ENCODE measurements at places on chromosomes 2 and 18.
A peak's percentile ranks its signal among the peaks of the same experiment; 100 is the strongest.

GRCh38 chr18:28903306-28903705 is 726.4 kb upstream of the CDH2 start:
- no peak for DNase-seq

- no peak for DNase-seq
These were observed 237.5 kb upstream of the TNP1 start for GRCh38 chr2:217097346-217097745.

DNA sequence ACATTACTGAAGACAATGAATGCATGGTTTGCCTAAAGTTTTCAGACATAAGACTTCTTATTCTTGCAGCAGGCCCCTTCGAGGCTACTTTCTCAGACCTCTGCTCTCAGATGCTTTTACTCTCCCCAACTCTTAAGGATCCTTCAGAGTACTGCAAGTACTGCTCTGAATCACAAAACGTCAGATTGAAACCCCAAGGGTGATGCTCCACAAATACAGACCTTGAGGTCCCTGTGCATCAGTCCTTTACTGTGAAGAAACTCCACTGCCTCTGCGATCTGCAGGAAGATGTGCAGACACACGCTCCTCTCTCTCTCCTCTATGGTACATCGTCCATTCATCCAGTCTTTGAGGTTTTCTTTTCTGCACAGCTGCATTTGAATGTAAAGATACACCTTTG is 52.8 kb downstream of the EIF2AK3 start:
- no peak for DNase-seq

GRCh38 chr2:152396051-152396511 is 61.1 kb downstream of the FMNL2 start:
- DNase-seq, result no peak

DNA sequence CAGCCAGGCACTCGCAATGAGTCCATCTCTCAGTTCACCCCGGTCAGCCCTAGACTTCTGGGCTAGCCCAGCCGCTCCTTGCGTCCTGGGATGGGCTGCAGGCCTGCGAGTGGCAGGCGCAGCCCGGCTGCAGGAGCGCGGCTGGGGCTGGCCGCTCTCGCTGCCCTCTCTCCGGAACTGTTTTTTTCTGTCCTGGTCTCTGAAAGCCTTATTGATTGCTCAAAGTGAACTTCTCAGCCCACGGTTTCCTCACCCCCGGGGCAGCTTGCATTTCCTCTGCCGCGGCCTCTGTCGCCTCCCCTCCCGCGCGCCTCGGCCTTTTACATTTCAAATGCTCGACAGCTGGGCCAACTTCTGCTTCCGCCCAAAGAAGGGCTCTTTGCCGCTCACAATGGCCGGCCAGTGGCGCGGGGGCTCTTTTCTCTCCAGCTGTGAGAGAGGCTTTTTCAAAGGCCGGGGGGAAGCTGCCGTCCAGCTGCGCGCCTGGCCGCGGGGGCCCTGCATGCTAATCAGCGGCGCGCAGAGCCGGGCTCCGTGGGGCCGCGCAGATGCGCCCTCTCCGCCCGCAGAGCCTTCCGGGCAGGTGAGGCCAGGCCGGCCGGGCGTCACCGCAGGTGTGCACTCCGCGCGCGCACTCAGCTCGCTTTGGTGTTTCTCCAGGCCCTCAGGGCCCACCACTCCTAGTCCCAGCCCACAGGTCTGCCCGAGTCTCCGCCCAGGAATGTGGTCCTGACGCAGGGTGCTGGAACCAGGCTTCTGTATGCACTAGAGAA is 513.8 kb downstream of the RNF144A start:
- no peak for DNase-seq

DNA sequence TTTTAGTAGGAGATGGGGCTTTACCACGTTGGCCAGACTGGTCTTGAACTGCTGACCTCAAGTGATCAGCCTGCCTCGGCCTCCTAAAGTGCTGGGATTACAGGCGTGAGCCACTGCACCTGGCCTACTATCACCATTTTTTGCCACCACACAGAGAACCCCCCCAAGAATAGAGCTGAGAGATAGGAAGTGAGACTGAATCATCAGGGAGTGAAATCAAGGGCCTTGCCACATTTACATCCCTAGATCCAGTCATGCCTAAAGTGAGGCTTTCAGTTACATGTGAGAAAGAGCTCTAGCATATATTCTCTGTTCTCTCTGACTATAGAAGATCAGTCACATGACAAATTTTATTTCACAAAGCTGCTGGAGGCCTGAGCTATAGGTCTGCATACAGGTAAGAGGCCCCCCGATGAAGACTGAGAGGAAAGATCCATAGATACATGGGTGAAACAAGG is 28.0 kb upstream of the KCMF1 start:
- DNase-seq, result no peak

DNA sequence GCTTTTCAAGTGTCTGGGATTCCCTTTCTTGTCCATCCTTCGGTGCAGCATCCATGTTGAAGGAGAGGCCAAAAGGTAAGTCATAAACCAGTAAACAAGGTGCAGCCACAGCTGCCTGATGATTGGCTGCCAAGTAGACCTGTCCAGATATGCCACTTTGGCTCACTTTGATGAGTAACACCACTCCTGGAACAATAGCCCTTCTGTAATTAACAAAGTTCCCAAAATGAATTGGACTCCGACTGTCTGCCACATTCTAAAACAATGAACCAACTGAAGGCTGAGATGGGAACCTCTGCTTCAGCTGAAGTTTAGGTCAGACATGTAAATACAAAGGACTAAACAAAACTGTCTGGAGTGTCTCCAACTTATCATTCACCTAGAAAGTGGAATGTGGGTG is 82.2 kb upstream of the LGALSL start:
- peak; percentile 90 for DNase-seq

DNA sequence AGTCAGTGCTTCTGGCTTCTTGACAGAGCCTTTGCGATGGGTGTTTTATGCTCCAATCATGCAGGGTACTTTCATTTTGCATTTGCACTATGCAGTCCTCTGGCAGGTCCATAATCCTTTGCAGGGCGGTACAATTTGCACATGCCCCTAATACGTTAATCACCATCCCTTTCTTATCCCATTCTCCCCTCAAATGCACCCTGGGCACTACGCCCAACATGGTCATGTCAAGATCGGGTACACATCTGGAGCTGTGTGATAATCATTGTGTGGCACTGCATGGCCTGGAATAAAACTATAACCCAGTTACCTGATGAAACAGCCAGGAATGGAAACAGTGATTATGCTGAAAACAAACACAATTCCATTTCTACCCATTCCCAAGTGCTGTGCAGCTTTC is 27.7 kb downstream of the LOXHD1 start:
- DNase-seq, result no peak

GRCh38 chr2:138724729-138725459 is 55.3 kb downstream of the NXPH2 start:
- no peak for DNase-seq

GRCh38 chr18:136433-136832 is 21.9 kb upstream of the USP14 start:
- DNase-seq, result no peak

- DNase-seq, result no peak
These were observed 12.1 kb downstream of the SPIRE1 start for GRCh38 chr18:12645751-12646203.

GRCh38 chr2:147589127-147589526 is 255.7 kb upstream of the ACVR2A start:
- DNase-seq, result no peak

DNA sequence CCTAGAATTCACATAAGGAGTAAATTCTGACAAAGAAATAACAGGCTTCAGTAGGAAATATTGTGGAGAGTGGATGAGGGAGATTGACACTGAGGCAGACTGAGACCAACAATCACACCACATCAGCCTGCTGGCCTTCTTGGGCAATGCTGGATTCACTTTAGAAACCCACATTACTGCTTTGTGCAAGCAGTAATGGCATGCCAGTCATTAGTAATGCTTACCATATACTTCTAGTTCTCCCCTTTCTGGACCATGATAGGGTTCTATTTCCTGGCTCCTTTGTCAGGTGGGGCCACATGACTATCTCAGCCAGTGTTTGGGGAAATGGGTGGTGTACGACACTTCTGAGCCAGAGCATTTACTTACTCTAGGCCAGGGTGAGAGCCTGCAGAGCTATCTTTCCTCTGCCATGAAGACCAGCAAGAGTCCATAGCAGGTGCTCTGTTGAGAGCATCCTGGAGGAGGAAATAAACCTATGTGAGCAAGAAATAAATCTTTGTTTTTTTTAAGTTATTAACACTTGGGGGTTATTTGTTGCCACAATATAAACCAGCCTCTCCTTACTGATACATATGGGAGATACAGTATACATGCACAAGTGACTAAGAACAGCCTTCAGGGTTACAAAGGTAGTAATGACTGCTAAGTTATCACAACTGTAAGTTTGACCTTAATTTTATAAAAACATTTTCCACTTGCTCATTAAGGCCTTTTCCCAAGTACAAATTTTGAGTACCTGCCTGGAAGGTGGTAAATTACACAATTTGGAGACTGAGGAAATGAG is 89.3 kb upstream of the TANK start:
- DNase-seq, result no peak

DNA sequence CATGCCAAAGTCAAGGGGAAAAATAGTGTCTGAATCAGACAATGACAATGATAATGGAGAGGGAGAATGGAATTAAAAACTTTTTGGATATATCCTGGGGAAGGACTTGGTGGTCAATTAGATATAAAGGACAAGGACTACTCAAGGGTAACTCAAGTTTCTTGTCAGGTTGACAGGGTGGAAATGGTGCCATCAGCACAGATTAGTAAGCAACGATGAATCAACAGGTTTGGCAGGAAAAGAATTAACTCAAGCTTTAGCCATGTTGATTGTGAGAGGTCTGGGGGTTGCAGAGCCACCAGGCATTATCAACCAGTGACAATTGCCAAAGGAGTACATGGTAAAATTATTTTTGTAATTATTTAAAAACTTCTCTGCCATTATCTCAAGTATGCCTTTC is 35.8 kb upstream of the SPATS2L start:
- DNase-seq, result no peak

- no peak for DNase-seq
These were observed 153.2 kb downstream of the WDPCP start for GRCh38 chr2:63435070-63435469.

DNA sequence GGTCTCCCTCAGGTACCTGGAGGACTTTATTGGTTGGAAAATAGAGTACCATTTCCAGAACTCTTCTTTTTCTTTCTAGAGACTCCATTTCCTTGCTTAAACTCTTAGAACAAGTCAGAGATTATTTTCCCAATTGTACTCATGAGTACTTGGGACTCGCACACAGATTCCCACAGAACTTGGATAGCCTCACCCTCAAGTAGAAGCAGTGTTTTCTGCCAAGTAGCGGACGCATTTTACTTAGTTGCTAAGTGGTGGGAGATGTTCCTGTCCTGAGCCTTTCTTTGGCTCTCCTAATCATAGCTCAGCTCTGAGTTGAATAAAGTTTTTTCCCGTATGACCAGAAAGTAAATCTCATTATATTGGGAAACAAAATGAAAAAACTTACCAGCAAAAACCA is 17.2 kb downstream of the SLC30A3 start:
- no peak for DNase-seq

DNA sequence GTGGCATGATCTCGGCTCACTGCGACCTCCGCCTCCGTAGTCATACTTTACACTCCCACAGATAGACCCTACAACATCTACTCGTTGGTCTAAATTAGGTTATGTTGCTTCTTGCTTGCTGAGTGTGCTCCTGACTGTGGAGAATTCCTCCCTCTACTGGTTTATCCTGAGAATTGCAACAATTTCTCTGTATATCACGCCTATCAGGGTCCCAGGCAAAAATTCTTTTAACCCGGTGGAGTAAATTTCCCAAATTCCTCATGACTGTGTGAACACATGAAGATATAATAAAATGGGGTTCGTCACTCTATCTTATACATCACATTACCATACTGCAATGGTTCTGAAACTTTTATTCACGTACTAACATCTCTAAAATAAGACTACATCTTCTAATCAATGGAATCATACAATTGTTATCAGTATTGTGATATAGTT is 156.7 kb downstream of the EVA1A start:
- no peak for DNase-seq

DNA sequence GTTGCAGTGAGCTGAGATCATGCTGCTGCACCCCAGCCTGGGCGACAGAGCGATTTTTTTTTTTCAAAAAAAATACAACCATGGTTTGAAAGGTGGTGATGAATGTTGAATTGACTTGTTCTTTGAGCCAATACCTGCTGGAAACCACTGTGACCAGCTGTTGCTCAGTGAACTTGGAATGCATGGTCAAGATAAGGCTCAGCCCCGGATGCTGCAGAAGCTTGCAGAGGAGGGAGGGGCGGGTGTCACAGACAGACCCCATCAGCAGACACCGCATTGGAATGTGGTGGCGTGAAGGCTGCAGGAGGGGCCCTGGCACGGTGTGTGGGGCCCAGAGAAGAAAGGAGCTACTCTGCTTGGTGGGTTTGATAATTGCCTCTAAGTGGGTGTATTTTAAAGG is 91.6 kb downstream of the ITGB1BP1 start:
- DNase-seq, result no peak

GRCh38 chr2:73075477-73076373 is 4.2 kb upstream of the SFXN5 start:
- no peak for DNase-seq

DNA sequence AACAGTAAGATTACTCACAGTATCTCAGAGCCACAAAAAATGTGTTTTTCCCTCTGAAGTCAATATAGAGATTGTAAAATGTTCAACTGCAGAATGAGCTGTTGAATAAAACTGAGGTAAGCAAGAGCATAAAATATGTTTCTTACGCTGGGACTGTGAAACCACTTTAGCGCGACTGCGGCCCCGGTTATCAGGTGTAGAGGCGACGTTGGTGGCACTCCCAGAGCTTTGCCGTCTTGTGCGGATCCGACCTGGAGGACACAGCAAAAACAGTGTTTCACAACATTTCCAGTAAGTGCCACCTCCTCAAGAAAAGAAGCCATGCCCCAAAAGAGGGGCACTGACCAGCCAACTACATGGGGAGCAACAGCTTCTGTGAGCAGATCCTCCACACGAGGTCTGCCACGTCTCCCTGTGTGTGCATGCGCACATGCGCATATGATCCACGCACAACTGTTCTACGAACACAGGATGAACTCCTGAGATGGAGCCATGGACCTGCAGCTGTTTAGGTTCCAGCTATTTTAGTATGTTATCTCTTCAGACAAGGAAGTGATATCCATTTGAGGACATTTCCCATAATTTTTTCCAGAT is 100.7 kb upstream of the RNU4ATAC start:
- no peak for DNase-seq

GRCh38 chr2:171317492-171318125 is 116.2 kb downstream of the METTL8 start:
- DNase-seq, result no peak

GRCh38 chr2:118177884-118178283 is 89.6 kb downstream of the INSIG2 start:
- no peak for DNase-seq
